Activated CD8-positive, alpha-beta T cell treated with anti-CD3 and anti-CD28 coated beads, Interleukin-2, amount 10 ng/mL, durations not matched to agents 7 days and 5 days (primary cell): ENCODE measurements at places on chromosomes 3 and 15. TPM values are rescaled to one million over a fixed set of nuclear protein-coding genes. Genes with fewer than 3 reads are reported as not detected.
A peak's percentile ranks its signal among the peaks of the same experiment; 100 is the strongest.

The ATP8B4 gene
- 35.9 TPM for total RNA-seq

The ZNF385D gene
- total RNA-seq: not detected

- no peak for DNase-seq
Measured at GRCh38 chr3:37551857-37552256, 309.8 kb upstream of the CTDSPL start.

DNA sequence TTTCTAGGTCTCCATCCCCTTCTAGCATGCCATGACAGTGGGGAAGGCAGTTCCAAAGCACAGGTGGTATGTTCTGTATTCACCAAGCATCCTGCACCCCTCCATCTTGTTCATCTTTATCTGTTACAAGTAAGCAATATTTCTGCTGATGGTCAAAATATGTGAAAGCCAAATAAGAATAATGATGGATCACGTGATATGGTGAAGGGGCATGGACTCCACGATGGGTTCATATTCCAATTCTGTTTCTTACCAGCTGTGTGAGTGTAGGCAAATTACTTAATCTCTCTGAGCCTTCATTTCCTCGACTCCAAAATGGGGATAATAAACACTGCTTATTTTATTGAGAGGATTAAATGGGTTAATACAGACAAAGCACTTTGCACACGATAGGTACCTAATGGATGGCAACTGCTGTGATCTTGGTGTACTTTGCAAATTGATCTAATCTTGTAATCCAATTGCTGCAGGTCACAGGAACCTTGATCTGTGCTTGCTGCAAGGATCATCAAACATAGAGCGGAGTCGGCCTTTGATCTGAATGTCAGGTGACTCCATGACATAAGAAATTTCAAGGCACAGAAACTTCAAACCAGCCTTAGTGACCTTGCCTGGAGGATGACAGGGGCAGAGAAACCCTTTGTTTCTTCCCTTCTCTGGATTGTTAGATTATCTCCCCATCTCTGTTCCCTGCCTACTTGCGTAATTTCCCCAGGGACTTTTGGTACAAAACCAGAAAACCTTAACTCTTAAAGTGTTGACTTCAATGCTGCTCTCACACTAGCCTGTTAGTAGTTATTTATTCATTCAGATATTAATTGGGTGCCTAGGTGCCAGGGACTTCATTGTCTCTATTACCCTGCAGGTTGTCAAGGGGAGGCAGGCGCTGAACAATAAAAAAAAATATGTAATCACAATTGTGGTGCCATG, 25.8 kb downstream of the SIAH2 start:
- DNase-seq: no peak

DNA sequence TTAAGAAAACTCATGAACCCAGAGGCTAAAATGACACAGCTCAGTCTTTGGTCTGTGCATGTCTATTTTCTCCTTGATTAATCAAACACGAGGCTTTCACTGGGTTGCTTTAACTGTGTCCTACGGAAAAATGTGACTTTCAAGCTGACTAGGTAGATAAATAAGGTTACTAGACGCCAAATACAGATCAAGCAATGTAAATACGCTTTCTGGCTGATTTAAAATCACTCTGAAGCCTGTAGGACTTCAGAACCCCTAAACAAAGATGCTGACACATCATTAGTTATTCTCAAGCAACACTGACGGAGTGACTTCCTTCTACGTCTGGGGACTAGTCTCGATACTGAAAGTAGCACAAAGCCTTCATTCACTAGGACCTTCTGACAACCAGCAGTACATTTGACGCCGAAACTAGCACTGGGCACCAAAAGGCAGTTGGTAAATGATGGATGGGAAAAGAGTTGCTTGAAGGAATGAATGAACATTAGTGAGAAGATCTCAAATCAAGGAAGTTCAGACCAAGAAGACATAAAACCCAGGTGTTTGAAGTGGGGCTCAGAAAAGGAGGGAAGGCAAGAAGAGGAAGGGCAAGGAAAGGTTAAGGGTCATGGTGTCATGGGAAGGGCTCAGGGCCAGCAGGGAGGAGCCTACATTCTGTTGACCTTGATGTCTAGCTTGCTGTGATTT, 67.1 kb upstream of the CDV3 start:
- DNase-seq: peak; percentile 62

DNA sequence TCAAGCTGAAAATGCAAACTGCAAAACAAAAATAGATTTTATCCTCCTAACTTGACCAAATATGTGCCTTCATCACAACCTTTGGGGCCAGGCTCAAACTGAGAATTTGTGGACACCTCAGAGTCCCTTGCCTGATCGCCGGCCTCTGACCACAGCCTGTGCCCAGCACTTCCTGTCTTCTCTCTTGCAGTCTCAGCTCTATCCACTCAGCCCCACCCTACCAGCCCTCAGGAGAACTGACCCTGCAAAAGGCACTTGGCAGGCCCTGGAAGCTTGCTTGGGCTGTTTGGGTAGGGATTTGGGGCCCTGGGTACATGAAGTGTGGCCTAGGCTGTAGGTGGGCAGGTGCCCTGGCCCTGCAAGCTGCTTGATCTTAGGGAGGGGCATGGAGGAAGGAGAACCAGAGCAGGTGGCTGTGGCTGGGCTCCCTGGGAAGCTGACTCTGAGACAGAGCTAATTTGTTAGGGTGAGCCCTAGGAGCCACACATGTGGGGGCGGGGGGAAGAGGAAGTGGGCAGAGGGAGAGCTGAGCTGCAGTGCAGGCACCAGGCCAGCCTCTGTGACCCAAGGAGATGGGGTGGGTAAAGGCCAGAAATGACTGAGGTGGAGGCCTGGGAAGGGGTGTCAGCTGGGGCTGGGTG, 8.6 kb downstream of the CLEC3B start:
- DNase-seq: peak; percentile 71

DNA sequence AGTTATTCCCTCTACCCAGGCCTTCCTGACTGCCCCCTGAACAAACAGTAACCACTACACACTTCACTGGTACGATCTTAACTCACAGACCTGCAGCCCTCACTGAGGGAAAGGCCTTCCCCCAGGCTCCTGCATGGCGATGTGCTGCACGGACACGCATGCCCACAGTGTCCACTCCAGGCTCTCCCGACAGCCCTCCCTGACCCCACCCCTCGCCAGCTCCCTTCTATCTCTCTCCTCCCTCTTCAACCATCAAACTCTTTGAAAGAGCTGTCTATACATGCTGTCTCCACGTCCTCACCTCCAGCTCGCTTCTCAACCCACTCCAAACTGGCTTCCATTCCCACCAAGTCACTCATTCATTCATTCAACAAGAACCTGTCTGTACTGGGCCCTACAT, 3.9 kb downstream of the SCN5A start:
- no peak for DNase-seq

- DNase-seq: no peak
Measured at GRCh38 chr3:31180274-31180673, 285.8 kb upstream of the GADL1 start.

- no peak for DNase-seq
Measured at GRCh38 chr3:37935756-37936666, 54.6 kb upstream of the VILL start.

- DNase-seq: no peak
Measured at GRCh38 chr3:120559242-120560061, 36.7 kb upstream of the NDUFB4 start.
